ENCODE measurements at places on chromosomes 1 and 21. TPM values are rescaled to one million over a fixed set of nuclear protein-coding genes. Genes with fewer than 3 reads are reported as not detected.
A peak's percentile ranks its signal among the peaks of the same experiment; 100 is the strongest.

The KLHDC8A gene
- total RNA-seq: not detected

The RGSL1 gene
- not detected for total RNA-seq

The PDC gene
- not detected for total RNA-seq

The KCNJ15 gene
- 1.5 TPM for total RNA-seq

The SLC30A7 gene
- total RNA-seq: 66.6 TPM

The PEX10 gene
- total RNA-seq: 18.8 TPM

The UROD gene
- 125 TPM for total RNA-seq

The NASP gene
- total RNA-seq: 104 TPM

The TTLL10 gene
- total RNA-seq: not detected

The FLG2 gene
- total RNA-seq: not detected

The LCE1F gene
- not detected for total RNA-seq

DNA sequence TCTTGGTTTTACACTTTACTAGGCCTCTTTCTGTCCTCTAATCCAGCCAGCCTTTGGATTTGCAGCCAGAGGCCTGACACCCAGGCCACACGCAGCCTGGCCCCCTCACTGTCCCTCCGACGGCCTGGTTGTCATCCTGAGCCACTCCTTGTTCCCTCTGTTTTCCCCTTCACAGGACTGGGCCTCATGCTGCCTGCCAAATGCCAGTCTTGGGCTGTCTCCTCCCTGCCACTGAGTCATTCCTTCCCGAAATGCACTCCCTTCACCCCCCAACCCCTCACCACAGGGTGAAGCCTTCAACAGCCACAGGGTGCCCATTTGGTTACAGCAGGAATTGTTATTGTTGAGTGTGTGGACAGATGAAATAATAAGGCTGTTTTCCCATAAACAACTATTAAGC, 21.3 kb downstream of the ACOT11 start:
- peak; percentile 80 for DNase-seq

DNA sequence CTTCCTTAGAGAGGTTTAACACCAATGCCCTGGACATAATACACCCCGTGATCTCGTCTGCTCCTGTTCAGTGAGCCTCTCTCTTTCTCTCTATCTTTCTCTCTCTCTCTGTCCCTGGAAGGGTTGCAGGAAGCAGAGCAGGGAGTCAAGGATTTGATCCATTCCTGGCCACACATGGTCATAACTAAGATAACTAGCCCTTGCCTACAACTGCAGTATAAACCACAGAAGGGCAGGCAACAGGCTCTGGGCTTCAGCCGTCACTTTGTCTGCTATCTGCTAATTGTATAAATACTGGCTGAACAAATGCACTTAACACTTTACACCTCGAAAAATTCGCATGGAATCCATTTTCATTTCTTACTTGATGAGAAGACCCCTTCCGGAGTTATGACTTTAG, 357.5 kb upstream of the RUNX1 start:
- DNase-seq: no peak

- no peak for DNase-seq
Observed at GRCh38 chr1:1436630-1437032, 1.1 kb downstream of the VWA1 start.

DNA sequence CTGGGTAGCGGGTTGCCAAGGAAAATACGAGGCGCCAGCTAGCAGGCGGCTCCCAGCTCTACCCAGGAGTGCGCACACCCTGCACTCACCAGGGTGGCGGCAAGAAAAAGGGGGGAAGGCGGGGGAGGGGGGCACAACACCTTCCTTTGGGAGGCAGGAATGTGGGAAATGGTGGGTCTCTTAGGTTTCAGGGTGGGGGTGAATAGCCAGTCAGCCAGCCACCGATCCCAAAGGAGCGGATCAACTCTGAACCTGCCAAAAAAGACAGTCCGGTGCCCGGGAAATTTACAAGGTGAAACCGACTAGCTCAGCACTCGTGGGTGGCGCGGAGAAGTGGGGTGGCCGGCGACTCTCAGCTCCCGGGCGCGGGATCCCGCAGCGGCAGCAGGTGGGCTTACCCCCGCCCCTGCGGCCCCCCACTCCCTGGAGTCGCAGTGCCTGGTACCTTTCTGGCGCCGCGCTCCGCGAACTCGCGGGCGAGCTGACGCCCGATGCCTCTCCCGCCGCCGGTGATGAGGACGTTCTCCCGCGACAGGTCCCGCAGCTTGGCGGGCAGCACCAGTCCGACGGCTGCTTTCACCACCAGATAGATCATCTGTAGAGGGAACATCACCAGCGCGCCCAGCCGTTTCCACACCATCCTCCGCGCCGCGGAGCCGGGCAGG, 1.2 kb downstream of the DHRS3 start:
- peak; percentile 40 for DNase-seq

DNA sequence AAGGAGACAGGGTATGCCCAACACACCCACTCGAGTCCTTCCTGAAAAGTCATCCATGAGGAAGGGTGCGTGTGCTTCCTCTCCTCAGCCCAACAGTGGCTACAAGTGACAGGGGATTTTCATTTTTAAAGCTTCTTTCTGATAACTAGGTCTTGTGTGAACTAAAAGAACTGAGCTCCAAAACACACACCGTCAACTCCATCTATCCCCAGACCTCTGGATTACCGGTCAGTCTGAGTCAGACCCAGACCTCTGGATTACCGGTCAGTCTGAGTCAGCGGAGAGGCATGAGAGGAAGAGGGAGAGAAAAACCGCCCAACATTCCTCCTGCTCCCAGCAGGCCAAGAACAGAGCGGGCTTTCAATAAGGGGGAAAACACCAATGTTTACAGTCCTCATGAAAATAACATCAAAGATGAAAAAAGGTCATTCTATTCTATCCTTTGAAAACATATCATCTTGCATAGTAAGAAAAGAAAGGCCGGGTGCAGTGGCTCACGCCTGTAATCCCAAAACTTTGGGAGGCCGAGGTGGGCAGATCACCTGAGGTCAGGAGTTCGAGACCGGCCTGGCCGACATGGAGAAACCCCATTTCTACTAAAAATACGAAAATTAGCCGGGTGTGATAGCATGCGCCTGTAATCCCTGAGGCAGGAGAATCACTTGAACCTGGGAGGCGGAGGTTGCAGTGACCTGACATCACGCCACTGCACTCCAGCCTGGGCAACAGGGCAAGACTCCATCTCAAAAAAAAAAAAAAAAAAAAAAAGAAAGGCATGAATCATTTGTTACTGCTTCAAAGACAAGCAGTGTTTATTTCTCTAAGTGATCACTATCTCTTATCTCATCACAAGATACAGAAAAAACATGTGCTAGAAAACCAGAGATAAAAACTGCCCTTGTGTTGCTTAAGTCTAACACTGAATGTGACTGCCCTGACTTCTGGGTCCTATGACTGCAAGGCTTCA, 3.4 kb downstream of the PTTG1IP start:
- peak; percentile 100 for DNase-seq

- DNase-seq: no peak
Observed at GRCh38 chr1:175520186-175520585, 223.2 kb downstream of the TNR start.

DNA sequence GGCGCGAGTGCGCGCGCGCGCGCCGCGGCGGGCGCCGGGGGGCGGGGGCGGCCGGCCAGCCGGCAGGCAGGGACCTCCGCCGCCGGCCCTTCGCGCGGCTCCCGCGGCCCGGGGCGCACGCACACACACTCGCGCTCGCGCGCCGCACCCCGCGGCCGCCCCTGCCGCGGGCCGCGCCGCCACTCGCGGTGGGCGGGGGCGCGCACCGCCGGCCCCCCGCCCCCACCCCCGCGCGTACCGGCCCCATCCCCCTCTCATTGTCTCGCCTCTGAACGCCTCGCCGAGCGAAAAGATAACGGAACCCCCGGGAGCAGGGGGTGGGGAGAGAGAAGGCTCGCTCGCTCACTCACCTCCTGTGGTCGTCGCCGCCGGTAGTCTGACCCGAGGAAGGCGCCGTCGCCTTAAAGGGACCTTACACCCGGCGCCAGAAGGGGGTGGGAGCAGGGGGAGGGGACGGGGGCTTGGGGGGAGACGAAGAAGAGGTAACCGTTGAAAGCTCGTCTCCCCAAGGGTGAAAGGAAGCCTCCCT, 428 bp downstream of the POGZ start:
- peak; percentile 79 for DNase-seq

GRCh38 chr1:209805341-209805781, 581 bp downstream of the IRF6 start:
- no peak for DNase-seq

GRCh38 chr1:173900427-173900826, 16.7 kb downstream of the SERPINC1 start:
- no peak for DNase-seq

- DNase-seq: no peak
Observed at GRCh38 chr21:44024887-44025353, 12.8 kb downstream of the TRAPPC10 start.

DNA sequence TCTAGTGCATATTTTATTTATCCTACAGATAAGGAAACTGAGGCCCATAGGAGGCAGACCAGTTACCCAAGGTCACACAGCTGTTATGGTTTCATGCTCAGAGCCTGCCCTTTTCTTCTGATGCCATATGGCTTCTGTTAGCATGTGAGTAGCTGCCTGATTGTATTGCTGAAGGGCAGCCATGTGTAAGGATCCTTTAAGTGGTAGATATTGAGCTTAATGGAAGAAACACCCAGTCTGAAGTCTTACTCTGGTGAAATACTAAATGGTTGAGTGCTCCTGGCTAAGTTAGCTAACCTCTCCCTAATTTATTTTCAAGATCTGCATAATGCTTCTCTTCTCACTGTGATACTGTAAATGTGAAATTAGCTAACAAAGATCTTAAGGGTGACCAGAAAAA, 30.9 kb downstream of the ADAMTS5 start:
- no peak for DNase-seq

- DNase-seq: peak; percentile 27
Observed at GRCh38 chr1:113074237-113074636, 1.2 kb downstream of the LRIG2 start.

DNA sequence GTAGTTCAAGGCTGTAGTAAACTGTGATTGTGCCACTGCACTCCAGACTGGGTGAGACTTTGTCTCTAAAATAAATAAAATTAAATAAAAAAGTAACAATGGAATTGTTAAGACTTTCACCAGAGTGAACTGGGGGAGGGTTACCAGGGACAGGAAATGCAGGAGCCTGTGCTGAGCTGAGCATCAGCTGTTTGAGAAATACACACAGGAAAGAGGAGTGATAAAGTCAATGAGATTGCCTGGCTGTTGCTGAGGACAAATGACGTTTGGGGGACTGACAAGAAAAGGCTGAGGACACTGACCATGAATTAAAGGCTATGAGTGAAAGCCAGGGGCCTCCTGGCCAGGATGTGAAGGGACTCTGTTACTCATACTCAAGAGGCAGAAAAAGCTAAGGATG, 226.3 kb downstream of the SETD4 start:
- no peak for DNase-seq

DNA sequence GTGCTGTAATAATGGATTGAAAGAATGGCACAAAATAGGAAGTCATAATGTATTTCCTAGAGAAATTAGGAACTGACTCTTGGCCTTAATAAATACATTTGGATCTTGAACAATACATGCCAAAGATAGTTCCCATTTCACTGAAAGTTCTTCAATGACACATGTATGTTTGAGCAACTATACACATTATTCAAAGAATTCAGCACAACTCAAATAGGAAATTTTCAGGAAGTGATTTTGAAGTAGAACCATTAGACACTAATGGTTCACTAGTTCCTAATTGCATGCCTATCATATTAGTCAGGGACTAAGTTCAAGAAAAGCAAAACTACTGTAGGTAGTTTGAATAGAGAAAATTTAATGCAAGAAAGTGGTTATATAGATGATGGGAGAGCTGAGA, 404.7 kb downstream of the LMO4 start:
- no peak for DNase-seq

- DNase-seq: peak; percentile 31
Observed at GRCh38 chr1:77509051-77509492, 173.4 kb downstream of the ZZZ3 start.

GRCh38 chr1:171142416-171143385, 42.4 kb upstream of the FMO2 start:
- DNase-seq: peak; percentile 29

GRCh38 chr1:34476371-34476770, 278.5 kb upstream of the GJB5 start:
- DNase-seq: peak; percentile 69

DNA sequence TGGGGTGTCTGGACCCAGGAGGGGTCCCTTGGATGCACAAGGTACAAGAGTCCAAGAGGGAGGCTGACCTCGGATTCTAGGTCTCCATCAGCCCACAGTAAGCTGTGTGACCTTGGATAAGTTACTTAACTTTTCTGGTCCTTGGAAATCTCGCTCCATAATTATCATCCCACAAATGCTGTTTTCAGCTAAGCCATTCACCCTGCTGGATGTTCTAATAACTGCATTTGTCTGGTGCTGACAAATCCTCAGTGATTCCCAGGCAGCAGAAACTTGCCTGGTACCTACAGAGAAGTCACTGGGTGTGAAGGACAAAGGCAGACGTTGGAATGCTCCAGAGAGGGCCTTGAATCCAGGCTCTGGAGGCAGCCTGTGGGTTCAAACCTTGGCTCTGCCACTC, 89.7 kb downstream of the IGSF21 start:
- no peak for DNase-seq

DNA sequence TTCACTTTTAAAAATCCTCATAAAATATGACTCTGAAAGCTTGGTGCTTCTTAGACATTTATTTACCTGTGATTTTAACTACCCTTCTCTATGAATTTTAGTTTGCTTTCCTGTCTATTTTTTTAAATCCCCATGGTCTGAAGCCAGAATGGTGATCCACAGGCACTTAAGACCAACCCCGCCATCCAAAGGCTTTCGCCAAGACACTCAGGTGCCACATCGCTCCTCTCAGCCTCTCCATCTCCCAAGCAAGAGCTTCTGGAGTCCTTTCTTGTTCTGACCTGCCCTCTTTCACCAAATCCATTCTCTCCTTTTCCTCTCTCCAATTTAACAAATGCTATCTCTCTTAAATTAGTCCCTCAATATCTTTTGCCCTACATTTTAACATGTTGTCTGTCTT, 464.6 kb downstream of the PCP4 start:
- DNase-seq: no peak

GRCh38 chr1:49416758-49417157, 607.0 kb downstream of the AGBL4 start:
- no peak for DNase-seq

- no peak for DNase-seq
Observed at GRCh38 chr1:10160907-10161490, 49.4 kb upstream of the KIF1B start.

GRCh38 chr1:8075511-8076051, 49.5 kb upstream of the ERRFI1 start:
- no peak for DNase-seq

- DNase-seq: peak; percentile 73
Observed at GRCh38 chr21:36422279-36423098, 37.3 kb downstream of the CHAF1B start.

All from M059J (cell line).